WERI-Rb-1 (cell line): ENCODE measurements at places on chromosomes 12 and 14.

GRCh38 chr14:20797164-20797563 lies 5.5 kb downstream of the RNASE1 start:
- no peak for DNase-seq

- no peak for DNase-seq
These were observed 166.1 kb upstream of the EEA1 start for GRCh38 chr12:93094988-93095737.

DNA sequence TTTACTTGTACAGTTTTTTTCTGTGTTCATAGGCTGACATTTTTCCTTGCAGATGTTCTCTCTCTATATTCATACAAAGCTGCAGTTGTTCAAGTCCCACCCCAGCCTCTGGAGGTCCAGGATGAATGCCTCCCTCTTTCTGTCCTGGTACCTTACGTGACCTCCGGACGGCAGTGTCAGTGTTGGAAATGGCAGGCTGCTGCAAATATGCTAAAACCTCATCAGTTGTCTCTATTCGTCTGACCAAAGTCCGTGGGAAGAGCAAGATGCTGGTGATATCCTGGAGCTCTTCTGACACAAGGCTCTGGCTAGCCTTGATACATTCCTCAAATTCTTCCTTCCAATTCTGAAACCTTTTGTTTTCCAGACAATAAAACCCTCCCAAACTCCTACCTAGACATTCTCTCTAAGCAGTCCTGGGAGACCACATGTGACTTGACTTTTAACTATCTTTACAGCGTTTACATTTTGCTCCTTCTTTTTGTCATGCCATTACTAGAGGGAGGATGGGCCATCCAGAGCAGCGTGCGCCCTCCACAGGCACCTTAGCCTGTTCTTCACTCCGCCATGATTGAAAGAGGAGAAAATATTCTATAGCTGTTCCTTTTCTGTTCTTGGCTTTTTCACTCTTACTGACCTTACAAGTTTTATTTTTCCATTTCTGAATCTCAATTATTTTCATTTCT lies 143.6 kb downstream of the RGS6 start:
- DNase-seq = no peak

DNA sequence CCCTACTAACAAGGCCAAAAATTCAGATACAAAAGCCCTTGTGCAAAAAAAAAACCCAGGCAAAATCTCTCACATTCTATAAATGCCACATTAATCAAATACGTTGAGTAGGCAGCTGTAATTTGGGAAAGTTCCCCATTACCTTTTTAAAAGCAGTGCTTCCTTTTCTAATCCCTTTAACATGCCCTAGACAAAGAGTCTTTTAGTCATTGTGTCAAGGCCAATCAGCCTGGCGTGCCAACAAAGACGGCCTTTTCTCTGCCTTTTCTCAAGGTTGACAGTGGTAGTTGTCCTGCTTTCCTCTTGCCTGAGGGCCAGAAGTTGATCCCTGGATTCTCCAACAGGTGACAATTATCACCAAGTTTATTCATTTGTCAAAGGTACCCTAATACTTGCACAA lies 62.5 kb upstream of the METAP2 start:
- DNase-seq = no peak

GRCh38 chr12:24814379-24815113 lies 134.4 kb downstream of the BCAT1 start:
- DNase-seq = no peak

GRCh38 chr14:104113631-104114420 lies 24.6 kb upstream of the KIF26A start:
- DNase-seq = peak; percentile 4

DNA sequence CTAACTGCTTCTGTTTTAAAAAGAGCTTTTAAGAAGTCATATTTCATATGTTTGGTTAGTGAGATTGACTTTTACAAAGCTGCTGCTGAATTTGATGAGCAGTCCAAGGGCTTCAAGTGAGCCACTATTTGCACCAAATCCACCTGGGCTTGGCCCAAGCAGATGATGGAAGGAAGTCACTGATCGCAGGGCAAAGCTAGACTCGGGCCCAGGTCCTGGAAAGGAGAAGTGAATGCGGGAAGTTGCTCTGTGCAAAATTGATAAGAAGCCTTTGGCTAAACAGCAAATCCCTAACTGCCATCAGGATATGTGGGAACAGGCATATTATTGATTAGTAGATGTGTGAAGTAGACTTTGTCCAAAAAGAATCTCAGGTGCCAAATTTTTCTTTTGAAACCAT lies 30.5 kb downstream of the PLXNC1 start:
- no peak for DNase-seq

GRCh38 chr12:109875572-109876131 lies 4.7 kb downstream of the GLTP start:
- no peak for DNase-seq

DNA sequence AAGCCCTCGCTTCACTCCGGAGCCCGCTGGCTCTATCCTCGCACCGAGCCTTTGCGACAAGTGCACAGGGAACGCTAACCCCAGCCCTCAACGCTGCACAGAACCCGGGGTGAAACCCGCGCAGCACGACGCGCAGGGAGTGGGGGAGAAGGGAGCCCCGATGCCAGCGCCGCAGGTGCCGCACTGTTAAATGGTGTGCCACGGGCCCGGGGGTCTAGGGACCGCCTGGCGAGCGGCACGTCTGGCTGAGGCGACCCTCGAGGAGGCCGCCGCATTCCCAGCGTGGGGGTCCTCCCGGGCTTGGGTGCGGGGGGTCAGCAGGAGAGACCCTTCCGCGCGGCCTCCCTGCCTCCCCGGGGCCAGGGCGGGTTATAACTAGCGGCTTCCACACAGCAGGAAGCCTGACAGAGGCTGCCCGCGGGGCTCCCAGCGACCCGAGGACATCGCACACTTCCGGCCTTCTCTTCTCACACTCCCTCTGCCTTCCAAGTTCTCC lies 23.8 kb upstream of the LRTM2 start:
- no peak for DNase-seq

DNA sequence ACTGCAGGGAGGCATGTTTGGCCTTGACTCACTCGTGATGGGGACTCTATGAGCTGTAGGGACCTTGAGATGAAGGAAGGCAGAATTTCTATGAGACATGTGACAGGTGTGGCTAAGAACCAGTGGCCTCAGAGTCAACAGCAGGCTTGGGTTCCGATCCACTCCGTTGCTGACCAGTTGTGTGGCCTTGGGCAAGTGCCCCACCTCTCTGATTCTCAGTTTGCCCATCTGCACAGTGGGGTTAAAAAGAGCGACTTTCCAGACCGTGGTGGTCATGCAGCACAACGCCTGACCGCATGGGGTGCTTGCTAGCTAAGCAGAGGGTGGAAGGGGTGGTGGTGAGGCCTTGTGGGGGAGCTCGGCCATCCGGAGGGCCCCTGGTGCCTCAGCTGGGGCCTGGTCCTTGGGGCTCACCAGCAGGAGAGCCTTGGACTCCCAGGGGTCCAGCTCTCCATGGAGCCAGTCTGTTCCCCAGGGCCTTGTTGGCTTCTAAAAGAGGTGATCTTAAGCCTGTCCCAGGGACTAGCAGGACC lies 18.5 kb downstream of the PAPLN start:
- DNase-seq = no peak

- DNase-seq = peak; percentile 28
These were observed 1282.2 kb upstream of the USP15 start for GRCh38 chr12:60977966-60978365.

GRCh38 chr12:70608184-70608583 lies 29.0 kb downstream of the PTPRB start:
- DNase-seq = no peak

- DNase-seq = peak; percentile 35
These were observed 2.7 kb downstream of the SDR9C7 start for GRCh38 chr12:56931474-56931978.
